ENCODE measurements at places on chromosomes 5 and 9. TPM values are rescaled to one million over a fixed set of nuclear protein-coding genes. Genes with fewer than 3 reads are reported as not detected.

GRCh38 chr9:92140074-92140753 is 25.0 kb upstream of the SPTLC1 start:
- DNase-seq: no peak

- no peak for DNase-seq
Observed at GRCh38 chr5:159802661-159803060, 113.6 kb upstream of the ADRA1B start.

DNA sequence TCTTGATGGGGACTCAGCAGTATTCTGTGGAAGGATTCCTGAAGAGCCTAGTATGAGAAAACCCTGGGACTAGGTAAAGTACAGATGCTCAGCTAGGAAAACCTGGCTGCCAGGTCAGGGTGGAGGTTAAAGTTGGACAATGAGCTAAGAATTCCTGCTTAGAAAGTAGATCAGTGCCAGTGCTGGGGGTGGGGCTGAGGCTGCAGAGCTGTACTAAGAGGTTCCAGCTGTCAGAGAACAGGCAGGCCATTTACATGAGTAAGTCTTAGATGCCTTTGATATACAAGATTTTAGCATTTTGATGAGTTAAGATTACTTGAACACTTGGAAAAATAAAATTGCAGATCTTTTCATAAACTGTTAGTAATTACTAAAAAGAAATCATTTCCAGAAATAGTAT is 332.3 kb upstream of the NUDT12 start:
- DNase-seq: peak; percentile 7

Gene CENPK
- total RNA-seq: 33.3 TPM

Gene ARL14EPL
- not detected for total RNA-seq

All from foreskin keratinocyte (primary cell).